ENCODE measurements at places on chromosomes 4 and X.

GRCh38 chr4:94803181-94803580 is 45.4 kb downstream of the BMPR1B start:
- no peak for DNase-seq

GRCh38 chr4:163991298-163991865 is 496.9 kb downstream of the TMA16 start:
- DNase-seq, result no peak

- DNase-seq, result no peak
Observed at GRCh38 chrX:133598601-133599335, 183.5 kb upstream of the GPC4 start.

- no peak for DNase-seq
Observed at GRCh38 chr4:66339007-66339406, 668.7 kb upstream of the EPHA5 start.

All from stimulated activated CD4-positive, alpha-beta T cell treated with anti-CD3 and anti-CD28 coated beads, Interleukin-15, amount 100 ng/mL, for 48 hours (primary cell).